Forelimb muscle (tissue), 1 donor: ENCODE measurements at places on chromosomes 6 and 20.

DNA sequence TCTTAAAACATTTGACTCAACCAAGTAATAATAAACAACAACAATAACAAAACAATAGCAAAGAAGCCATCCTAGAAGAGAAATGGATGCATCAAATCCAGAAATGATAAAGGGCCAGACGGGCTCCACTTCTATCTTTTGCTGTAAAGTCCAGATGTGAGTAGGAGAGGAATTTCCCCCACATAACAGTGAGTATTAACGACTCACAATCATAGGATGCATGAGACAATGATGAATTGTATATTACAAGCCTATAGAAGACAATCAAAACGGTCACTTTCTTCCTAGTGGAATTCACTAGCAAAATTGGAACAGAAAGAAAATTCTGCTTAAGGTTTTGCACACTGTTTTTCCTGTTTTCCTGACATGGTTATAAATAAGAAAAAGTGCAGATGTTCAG is 97.0 kb upstream of the PREP start:
- no peak for DNase-seq

GRCh38 chr20:57922083-57922482 is 212.3 kb upstream of the PMEPA1 start:
- DNase-seq = no peak

GRCh38 chr20:34525709-34526416 is 9.6 kb downstream of the DYNLRB1 start:
- DNase-seq = no peak

DNA sequence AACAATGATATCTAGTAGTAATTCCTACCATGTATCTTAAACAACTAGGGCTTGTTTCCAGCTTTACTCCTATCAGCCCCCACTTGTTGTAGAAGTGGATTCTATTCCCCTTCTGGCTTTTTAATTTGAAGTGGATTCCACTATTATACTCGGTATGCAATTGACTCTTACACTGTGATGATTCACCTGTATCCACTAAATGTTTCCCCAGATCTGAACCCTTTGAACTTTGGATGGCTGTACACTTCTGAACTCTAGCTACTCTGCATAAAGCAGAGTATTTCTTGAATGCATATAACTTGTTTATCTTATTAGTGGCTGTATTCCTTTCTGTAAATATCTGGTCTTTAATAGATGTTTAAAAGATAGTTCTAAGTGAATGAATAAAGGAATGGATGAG is 538.4 kb upstream of the NRSN1 start:
- no peak for DNase-seq

GRCh38 chr6:43467752-43468151 is 9.6 kb upstream of the TJAP1 start:
- DNase-seq = no peak

DNA sequence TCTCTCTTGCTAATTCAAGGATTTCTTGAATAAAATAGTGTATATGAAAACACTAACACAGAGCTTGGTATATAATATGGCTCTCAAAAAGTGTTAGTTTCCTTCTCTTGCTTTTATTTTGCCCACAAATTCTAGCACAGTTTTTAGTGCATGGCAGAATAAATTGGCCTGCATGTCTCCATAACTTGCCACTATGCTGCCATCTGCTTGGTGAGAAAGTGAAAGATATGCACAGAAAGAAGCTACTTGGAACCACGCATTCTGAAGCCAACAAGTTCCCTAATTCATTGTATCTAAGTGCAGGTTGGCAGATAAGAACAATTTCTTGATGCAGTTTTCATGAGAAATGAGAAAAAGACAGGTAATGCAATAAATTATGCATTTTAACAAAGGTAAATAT is 101.2 kb downstream of the EPHA7 start:
- DNase-seq = no peak

DNA sequence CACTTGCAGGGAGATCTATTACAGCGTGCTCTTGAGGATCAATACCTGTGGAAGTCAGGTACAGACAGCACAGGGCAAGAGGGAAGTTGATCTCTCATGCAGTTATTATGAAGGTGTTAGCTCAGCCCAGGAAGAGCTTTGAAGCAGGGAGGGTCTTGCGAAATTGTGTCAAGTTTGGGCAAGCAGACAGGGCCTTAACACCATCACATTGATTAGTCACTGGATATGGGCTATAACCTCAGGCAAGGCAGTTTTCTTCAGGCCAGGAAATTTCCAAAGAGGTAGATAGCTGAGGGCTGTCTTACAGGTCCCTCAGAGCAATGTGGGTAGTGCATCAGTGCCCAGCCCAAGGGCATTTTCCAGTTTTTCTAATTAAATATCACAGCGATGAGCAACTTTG is 643.8 kb downstream of the DHX35 start:
- DNase-seq = no peak

DNA sequence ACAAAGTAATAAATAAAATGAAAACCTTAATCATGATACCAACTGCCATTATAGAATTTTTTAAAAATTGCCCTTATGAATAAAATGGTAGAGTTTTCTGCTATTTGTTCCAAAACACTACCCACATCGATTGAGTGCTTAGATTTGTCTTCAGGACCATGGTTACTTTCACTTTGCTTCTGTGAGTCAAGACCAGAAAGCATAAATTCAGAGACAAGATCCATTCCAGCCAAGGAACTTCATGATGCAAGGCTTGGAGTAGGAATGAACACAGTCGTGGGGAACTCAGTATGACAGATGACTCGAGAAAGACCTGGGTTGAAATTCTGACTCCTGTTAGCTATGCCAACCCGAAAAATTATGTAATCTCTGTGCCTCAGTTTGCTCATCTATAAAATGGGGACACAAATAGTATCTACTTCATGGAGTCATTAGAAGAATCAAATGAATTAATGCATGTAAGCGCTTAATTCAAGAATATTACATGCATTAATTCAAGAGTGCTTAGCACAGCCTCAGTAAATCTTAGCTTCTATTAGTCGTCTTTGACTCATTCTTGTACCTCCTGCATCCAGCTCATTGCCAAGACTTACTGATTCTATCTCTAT is 72.5 kb upstream of the MYLIP start:
- no peak for DNase-seq

DNA sequence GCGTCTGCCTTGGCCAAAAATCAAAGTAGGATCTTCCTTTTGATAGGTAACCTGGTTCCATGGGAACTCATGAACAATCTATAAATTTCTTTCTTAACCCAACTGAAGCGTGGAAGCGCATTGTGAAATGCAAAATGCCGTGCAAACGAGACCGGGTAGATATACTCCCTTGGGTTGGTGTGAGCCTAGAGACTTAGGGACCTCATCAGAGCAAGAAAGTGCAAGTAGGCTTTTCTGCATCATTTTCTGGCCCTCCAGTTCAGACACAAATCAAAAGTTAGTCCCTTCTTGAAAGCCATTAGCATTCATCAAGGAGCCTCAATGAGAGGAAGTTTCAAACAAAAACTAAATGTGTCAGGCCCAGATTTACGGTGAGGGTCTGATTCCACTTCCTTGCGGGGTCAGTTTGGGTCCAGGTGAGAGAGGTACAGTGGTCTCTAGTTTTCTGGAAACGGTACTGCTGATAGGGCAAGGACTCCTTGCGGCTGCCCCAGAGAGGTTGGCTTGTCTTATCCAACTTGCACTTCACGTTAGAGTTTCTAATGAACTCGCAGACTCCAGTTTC is 5.3 kb upstream of the ZNF184 start:
- no peak for DNase-seq

GRCh38 chr6:2556761-2557160 is 194.0 kb downstream of the MYLK4 start:
- DNase-seq = no peak

- no peak for DNase-seq
Observed at GRCh38 chr20:61634376-61635145, 382.5 kb downstream of the CDH4 start.

DNA sequence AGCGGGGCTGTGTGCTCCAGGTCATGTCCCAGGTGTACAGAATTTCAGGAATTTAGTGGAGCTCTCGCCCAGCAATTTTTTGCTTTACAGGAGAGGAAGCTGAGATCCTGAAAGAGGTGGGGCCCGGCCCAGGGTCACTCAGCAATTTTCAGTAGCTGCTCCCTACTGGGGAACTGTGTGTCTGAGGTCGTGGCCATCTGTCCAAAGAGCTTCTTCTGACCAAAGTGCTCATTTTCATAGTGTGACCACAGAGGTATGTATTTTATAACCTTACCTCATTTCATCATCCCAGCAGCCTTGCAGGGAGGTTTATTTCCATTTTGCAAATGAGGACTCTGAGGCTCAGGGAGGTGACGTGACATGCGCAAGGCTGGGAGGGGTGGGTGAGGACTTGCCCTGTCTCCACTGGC is 46.3 kb downstream of the FAM209B start:
- no peak for DNase-seq

- no peak for DNase-seq
Observed at GRCh38 chr6:7085911-7086310, 21.9 kb upstream of the RREB1 start.

GRCh38 chr20:49392745-49393144 is 89.7 kb downstream of the KCNB1 start:
- DNase-seq = no peak

- no peak for DNase-seq
Observed at GRCh38 chr20:49747707-49748524, 34.2 kb upstream of the B4GALT5 start.

- no peak for DNase-seq
Observed at GRCh38 chr6:46706464-46706863, 18.8 kb downstream of the TDRD6 start.

GRCh38 chr6:83310046-83310445 is 116.9 kb downstream of the RWDD2A start:
- DNase-seq = no peak
